ENCODE measurements at places on chromosomes 2 and 18. TPM values are rescaled to one million over a fixed set of nuclear protein-coding genes. Genes with fewer than 3 reads are reported as not detected.

CYP27C1 gene
- 1.3 TPM for total RNA-seq

ALPG gene
- not detected for total RNA-seq

DNA sequence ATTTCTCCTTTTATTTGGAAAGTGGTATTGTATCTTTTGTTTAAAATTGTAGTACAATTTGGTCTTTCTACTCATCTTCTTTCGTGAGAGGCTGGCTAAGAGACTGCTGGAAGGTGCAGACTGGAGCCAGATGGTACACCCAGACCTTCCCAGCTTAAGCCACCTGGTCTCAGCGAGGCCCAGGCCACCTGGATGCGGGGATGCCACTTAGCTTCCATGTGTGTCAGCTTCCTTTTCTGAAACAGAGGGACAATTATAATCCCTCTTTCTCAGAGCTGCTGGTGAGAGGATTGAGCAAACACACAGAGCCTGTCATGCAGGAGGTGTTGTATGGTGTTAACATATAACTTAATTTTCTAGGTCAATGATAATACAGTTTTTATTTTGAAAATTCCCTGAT, 17.4 kb downstream of the FARP2 start:
- no peak for DNase-seq

SPC25 gene
- total RNA-seq = 6.9 TPM

DNA sequence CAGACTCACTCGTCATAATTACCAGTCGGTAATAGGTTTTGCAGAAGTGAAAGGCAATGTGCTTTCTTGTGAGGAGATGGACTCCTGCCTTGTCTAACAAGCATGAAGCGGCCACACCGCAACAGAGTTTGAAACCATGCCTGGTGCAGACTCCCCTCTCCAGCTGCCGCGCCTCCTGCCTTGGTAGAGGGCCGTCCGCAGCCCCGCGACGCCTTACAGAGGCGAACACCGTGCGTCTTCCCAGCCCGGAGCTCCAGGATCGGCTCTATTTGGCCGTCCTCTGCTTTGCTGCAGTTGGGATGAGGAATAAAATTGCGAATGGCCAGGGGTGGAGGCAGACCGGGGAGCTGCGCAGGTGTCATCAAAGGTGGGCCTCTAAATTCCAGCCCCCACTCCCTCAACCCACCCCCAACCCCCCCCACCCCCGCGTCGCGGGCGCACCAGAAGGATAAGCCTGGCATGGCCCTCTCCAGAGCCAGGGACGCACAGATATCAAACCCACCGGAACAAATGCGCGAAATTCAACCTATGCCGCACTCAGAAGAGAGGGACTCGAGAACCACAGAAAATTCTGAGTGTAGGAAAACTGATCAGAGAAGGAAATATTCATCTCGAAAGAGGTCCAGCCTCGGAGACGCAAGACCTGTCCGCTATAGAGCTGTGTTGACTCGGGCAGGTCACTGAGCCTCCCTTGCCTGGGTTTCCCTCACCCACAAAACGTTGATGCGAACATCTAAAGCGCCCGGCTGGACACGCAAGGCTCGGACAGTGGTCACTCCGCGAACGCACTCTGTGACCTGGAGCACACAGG, 1.1 kb downstream of the TRABD2A start:
- no peak for DNase-seq

- no peak for DNase-seq
Measured at GRCh38 chr2:111918383-111918806, 20.0 kb downstream of the MERTK start.

DNA sequence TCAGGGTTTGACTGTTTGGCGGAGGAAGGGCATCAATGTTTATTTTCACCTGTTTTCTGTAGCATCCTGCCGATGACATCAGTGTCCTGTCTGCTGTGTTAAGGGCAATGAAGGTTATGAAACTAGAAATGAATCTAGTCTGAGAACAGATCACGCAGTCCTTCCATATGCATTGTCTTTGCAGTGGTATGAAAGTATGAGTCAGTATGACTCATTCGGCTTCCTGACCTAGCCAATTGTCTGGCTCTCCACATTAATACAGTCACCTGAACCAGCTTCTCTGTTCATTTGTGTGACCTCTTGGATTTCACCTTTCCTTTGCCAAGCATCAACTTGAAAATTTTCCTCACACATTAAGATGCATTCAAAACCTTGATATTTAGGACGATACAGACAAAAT, 353.8 kb downstream of the RND3 start:
- no peak for DNase-seq

GRCh38 chr2:1461507-1462390, 48.5 kb downstream of the TPO start:
- DNase-seq = no peak

- no peak for DNase-seq
Measured at GRCh38 chr2:20177556-20178248, 47.2 kb downstream of the SDC1 start.

- no peak for DNase-seq
Measured at GRCh38 chr2:238134393-238134785, 4.1 kb upstream of the KLHL30 start.

DNA sequence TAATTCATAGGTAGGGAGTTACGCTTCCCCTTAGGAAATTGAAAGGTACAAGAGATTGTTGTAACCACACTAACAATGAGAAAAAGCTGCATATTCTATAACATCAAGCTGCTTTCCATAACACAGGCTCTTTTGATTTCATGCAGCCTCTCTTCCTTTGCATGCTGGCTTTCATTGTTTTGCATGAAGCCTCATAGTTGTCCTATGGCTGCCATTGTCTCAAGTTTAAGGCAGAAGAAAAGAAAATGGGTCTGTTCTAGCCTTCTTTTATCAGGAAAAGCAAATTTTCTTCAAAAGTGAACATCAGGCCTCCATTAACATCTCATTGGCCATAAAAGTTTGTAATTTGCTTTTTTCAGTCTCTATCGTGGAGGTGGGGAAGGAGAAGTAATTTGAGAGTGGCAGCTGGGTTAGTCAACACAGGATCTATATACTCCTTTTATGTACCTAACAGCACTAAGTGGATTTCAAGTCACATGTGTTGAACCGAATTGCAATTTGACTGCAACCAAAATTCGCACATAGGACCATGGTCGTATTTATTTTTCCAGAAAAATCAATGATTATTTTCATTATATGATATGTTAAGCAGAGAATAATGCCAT, 248.5 kb upstream of the RND3 start:
- no peak for DNase-seq

DNA sequence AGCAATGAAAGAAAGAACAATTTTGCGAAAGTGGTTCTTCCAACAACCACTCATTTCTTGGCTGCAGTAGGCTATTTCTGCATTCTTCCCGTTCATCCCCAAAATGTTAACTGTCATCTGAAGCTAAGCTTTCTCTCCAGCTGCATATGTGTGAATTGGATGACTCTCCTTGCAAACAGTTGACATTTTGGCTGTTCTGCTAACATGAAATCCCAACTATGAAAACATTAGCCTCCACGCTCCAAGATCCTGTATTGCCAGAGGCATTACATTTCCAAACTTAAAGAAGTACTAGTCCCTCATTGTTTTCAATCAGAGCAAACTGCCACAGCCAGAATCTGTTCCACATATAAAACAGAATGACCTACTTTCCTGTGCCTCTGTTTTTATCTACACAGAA, 88.5 kb downstream of the TGIF1 start:
- no peak for DNase-seq

ARHGEF33 gene
- 4.0 TPM for total RNA-seq

SLC16A14 gene
- 45.9 TPM for total RNA-seq

- DNase-seq = no peak
Measured at GRCh38 chr2:153455861-153456260, 22.7 kb downstream of the RPRM start.

UGT1A6 gene
- total RNA-seq = not detected

GRCh38 chr18:13241083-13241892, 22.7 kb downstream of the LDLRAD4 start:
- no peak for DNase-seq

FEV gene
- not detected for total RNA-seq

DNA sequence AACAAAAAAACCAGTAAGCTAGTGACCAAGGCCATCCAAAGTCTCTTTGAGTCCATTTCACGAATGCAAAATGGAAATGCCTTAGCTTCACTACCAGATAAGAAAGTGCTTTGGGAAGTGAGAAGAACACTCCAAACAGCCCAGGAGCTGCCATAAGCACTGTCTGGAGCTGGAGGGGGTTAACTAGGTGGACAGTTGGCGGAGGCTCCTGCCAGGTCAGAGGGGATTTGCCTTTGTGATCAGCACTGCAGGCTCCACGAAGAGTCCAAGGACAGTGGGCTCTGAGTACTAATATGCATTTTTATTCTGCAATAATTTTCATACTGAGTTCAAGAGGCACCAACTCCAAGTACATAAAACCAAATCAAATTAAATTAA, 233.3 kb upstream of the SMAD2 start:
- DNase-seq = no peak

GRCh38 chr18:8603663-8604520, 5.3 kb upstream of the RAB12 start:
- no peak for DNase-seq

- DNase-seq = peak; percentile 15
Measured at GRCh38 chr2:27019931-27020855, 12.6 kb upstream of the TMEM214 start.

DNA sequence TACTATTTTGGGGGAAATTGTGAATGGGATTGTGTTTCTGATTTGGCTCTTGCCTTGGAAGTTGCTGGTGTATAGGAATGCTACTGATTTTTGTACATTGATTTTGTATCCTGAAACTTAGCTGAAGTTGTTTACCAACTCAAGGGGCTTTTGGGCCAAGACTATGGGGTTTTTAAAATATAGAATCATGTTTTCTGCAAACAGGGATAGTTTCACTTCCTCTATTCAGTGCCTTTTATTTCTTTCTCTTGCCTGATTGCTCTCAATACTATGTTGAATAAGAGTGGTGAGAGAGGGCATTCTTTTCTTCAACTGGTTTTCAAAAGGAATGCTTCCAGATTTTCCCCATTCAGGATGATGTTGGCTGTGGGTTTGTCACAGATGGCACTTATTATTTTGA, 1383.8 kb upstream of the ACVR2A start:
- DNase-seq = no peak

- no peak for DNase-seq
Measured at GRCh38 chr2:186516396-186516795, 30.3 kb downstream of the ZC3H15 start.

TFCP2L1 gene
- total RNA-seq = 0.30 TPM

CYTIP gene
- total RNA-seq = 0.83 TPM

GRCh38 chr2:217790681-217791392, 212.0 kb downstream of the TNS1 start:
- no peak for DNase-seq

DNA sequence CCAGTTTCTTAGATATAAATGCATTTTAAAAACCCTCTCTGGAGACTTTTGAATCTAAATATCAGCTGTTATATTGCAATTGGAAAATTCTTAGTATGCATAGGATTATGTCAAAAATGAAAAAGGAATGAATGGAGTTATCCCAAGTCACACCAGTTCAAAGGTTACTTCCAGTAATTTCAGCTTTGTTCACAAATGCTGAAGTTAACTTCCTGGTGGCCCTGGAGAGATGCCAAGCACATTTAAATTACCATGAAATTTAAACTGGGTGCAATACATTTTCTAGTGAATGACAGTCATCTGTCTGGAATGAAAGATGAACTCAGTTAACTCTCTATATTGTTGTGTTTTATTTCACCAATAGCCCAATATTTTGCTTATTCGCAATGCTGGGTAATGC, 753.9 kb downstream of the SUCLG1 start:
- DNase-seq = no peak

CCDC178 gene
- 1.5 TPM for total RNA-seq

- DNase-seq = no peak
Measured at GRCh38 chr2:169819106-169819505, 5.6 kb downstream of the METTL5 start.

ELP2 gene
- 167 TPM for total RNA-seq

GPAT2 gene
- total RNA-seq = 0.83 TPM

DNA sequence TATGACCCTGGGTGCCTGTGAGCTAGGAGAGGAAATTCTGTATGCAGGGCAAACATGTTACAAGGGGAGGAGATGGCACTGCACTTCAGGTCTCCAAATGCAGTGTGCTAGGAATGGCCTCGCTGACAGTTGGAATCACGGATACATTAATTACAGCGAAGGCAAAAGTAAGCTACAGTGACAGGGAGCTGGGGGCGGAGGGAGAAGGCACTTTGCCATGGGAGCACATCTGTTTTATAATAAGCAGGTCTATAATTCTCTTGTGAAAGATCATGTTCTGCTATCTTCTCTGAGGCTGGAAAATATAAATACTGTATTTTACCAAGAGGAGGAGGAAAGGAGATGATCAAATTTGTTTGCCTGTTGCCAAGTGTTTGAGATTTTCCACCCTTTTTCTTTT, 56.3 kb upstream of the FZD5 start:
- DNase-seq = no peak

- DNase-seq = no peak
Measured at GRCh38 chr2:26562811-26563645, 78.1 kb downstream of the CIB4 start.

DNA sequence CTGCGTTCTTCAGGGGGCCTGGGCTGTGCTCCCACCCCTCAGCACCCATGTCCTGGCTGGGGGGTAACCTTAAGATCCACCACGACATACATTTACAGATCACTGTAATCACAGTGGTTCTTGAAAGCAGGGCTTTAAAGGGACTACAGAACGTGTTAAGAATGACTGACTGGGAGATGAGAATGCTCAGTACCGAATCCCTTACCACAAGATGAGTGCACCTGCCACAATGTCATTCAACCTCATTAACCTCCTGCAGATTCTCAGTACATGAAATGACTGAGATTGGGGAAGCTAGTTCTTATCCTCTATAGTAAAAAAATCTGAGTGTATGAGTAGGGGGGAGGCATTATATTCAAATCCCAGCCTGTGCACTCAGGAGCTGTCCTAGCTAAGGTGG, 10.5 kb upstream of the PIEZO2 start:
- no peak for DNase-seq

- no peak for DNase-seq
Measured at GRCh38 chr2:3557639-3558204, 411 bp downstream of the RNASEH1 start.

- DNase-seq = peak; percentile 59
Measured at GRCh38 chr2:62306751-62307468, 111.0 kb downstream of the B3GNT2 start.

GRCh38 chr2:165287094-165287778, 48.0 kb downstream of the SCN2A start:
- DNase-seq = no peak

SRD5A2 gene
- total RNA-seq = 0.17 TPM

LCLAT1 gene
- total RNA-seq = 21.1 TPM

GRCh38 chr18:13253786-13254688, 35.5 kb downstream of the LDLRAD4 start:
- DNase-seq = no peak

CPLX4 gene
- total RNA-seq = 0.22 TPM

DNA sequence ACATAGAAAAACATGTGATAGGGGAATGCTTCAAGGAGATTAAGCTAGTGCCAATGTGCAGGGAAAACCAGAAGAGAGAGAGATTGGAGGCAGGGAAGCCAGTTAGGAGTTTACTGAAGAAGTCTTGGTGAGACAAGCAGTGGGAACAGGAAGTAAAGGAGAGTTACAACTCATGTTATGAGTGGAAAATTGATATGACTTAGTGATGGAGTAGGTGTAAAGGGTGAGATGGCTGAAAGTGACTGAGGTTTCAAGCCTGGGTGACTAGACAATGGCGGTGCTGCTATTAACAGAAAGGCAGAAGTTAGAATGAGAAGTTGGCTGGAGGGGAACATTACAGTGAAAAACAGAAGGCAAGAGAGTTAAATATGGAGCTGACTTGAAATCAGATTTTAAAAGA, 16.5 kb downstream of the DOK1 start:
- DNase-seq = no peak
